A673 (cell line): ENCODE measurements at places on chromosomes 5 and 9.

GRCh38 chr9:129617167-129617566 is 3.7 kb downstream of the C9orf50 start:
- DNase-seq, result peak; percentile 66

- no peak for DNase-seq
Measured at GRCh38 chr9:9124616-9125015, 1325.0 kb upstream of the DMAC1 start.

GRCh38 chr5:157323107-157323706 is 57.3 kb downstream of the CYFIP2 start:
- DNase-seq, result no peak

DNA sequence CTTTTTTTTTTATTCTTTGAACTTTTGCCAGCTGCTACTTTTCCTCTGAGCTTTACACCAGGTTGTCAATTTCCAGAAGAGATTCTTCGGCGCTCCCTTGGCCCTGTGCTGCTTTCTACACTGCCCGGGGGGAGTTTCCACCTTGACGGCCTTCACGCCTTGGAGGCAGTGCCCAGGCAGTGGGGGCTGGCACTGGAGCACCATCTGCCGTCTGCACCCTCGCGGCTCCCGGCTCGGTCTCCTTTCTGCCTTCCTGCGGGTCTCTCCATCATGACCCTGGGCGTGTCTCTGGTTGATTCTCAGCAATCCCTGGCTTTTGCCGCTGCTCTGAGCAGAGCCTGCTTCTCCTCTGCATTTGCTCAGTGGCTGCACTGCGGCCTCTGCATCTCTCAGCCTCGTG is 2.9 kb downstream of the SLC6A18 start:
- DNase-seq, result no peak
